Foreskin keratinocyte (primary cell): ENCODE measurements at places on chromosomes 13 and 19.

DNA sequence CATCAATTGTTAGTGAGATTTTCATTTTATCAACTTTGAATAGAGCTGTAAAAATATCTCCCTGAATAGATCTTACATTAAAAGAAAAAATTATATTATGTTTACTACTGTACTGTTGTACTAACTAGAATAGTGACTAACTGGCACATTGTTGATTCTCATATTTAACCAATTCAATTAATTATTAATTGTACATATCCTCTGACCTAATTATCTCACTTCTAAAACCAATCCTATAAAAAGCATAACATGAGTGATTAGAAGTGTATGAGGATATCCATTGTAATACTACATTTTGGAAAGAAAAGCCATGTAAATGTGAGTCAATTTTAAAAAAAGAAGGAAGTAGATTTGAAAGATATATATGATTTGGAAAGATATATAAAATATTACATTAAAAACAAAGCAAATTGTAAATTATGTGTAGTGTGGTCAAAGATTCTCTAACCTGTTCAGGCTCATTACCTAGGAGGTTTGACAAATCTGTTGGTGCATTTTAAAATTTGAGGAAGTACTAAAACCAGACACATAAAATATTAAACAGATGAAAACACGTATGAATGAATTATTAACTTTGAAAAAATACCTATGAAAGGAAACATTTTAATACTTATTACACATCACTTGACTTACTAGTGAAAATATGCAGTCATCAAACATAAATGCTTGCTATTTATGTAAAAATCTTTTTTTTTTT lies 829.8 kb upstream of the SLC10A2 start:
- no peak for DNase-seq

DNA sequence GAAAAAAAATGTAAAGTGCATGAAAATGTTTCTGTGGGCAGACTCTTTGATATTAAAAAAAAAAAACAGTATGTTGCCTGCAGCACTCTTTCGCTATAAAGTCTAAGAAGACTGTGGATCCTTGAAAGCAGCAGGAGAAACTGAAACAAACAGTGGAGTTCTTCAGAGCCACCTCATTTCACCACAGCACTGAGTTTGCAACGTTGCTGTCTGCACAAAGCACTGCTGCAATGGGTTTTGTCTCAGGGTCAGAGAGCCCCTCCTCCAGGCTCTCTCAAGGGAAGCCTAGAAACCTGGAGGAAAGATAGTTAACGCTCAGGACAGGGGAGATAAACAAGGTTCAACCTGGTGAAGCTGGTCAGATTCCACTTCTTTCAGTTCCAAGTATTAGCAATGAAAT lies 248.7 kb downstream of the EFNB2 start:
- no peak for DNase-seq

DNA sequence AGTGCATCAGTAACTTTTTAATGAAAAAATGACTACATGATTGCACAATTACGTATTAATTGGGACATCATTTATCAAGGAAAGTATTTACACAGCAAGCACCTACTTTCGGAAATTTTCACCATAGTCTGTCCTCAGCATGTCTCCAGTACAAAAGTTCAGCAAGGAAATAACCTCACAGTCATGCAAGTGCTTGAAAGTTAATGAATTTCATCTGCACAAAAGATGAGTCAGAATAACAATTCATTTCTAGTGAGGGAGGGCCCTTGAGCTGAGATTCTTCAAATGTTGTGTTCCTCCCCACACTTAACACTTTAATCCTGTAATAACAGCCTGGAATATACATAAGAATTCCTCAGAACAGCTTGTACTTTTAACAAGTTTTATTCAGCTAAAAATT lies 49.0 kb upstream of the OXGR1 start:
- DNase-seq = peak; percentile 18

GRCh38 chr19:18091217-18091608 lies 4.5 kb upstream of the IL12RB1 start:
- no peak for DNase-seq

- no peak for DNase-seq
These were observed 89.9 kb downstream of the STK24 start for GRCh38 chr13:98487016-98487415.

- DNase-seq = no peak
These were observed 530 bp downstream of the MAU2 start for GRCh38 chr19:19321141-19321577.

- DNase-seq = no peak
These were observed 2.9 kb upstream of the IRS2 start for GRCh38 chr13:109789262-109789661.

DNA sequence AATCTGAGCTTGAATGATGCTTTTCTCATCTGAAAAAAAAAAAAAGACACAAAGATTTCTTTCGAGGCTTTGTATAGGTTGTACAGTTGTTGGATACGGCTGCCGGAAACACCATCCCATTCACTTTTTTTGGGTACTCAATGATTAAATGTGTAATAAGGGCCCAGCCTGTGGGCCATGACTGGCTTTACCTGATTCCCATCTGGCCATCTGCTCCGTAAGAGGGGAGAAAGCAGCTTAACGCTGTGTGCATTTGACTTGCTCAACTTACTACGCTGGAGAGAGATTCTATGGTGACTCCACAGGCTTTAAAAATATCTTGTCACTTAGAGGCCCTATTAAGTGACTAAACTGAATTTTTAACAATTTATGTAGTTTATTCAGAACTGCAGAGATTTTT lies 731 bp downstream of the ZNF558 start:
- DNase-seq = no peak

DNA sequence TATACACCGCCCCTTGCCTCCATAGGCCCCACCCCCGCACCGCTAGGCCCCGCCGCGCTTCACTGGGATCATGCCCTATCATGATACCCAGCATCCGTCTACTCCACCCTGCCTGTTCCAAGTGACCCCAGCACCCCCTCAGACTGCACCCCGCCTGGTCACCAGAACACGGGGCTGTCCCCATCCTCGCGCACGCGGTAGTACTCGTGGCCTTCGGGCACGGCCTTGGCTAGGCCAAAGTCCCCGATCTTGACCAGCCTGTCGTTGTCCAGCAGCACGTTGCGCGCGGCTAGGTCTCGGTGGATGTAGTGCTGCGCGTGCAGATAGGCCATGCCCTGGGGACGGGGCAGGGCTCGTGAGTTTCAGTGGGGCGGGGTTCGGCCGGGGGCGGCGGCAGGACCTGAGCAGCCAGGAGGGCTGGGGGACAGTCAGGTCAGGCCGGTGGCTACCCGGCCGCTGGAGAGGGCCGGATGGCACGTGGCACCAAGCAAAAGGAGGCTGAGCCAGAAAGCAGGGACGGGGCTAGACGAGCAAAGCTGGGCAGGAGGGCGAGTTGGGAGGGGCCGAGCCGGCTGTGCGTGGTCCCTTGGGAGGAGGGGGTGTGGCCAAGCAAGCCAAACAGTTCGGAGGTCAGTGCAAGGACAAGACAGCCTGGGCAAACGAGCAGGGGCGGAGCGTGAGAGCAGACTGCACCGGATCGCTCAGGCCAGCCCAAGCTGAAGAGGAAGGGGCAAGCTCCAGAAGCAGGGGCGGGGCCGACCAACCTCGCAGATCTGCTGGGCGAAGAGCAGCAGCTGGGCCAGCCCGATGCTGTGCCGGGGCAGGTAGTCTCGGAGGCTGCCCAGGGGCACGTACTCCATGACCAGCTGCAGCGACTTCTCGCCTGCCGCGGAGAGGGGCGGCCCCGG lies 13.6 kb upstream of the ICAM3 start:
- DNase-seq = no peak

- DNase-seq = no peak
These were observed 28.5 kb downstream of the MEIS3 start for GRCh38 chr19:47390533-47391488.

DNA sequence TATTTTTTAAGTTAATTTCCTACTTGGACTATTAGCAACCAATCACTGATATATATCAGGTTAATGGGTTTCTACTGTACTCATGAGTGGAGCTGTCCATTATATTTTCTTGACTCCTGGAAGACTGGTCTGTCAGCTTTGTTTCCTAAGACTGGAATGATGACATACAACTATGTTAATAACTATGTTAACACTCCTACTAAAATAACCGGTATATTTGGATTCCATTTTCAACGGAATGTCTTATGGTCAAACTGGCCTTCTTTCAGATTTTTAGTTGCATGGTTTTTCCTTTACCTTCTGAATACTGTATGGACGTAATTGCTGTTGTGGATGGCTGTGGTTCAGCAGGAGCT lies 45.8 kb upstream of the GPI start:
- DNase-seq = no peak

- no peak for DNase-seq
These were observed 241.4 kb downstream of the ENOX1 start for GRCh38 chr13:43545317-43545874.

- no peak for DNase-seq
These were observed 819.8 kb downstream of the PCDH9 start for GRCh38 chr13:66410314-66410713.

DNA sequence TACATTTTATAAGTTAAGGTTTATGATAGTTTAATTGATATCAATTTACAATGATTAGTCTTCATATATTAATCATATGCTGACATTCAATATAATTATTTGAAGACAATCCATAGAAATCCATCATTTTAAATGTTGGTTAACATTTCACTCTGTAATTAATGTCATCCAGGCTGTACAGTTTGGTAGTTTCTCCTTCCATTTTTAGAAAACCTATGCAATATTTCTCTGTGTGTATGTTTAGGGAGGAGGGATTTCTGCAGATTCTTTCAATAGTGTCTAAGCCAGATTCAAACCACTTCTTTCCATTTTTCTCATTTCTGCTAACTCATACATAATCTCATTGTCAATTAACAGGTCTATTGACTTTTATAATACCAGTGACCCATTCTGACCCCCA lies 1159.0 kb upstream of the ATXN8OS start:
- no peak for DNase-seq

DNA sequence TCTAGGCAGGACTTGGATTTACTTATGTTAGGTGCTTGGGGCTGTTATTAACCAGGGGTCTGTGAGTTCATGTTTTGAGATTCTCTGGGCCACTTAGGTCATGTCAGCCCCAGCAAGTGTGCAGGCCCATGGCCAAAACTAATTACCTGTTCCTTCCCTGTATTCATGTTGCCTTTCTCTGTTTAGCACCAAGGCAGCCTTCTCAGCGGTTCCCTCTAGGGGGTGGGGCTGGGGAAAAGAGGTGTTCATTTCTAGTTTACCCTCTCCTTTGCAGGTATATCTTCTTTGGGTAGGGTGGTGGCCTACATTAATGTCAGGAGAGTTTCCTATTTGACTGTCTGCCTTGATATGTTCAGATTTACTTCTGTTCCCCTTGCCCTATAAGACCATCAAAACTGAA lies 61.7 kb downstream of the PDS5B start:
- no peak for DNase-seq

- DNase-seq = peak; percentile 96
These were observed 109.7 kb upstream of the KLF12 start for GRCh38 chr13:74243637-74244526.

DNA sequence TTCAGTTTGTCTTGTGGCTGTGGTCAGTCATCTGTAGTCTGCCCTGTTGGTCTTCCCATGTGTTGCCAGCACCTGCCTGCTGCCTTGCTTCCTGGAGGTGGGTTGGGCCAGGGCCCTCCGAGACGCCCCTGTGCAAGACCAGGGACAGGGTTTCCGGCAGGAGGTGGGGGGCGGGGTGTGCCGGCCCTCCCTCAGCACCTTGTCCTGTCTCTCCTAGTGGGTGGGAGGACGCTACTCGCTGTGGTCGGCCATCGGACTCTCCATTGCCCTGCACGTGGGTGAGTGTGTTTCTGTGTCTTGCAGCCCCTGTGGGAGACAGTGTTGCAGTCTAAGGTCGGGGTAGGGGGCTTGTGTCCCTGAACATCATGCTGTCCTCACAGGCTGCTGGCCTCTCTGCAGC lies 11.2 kb upstream of the PDCD2L start:
- DNase-seq = no peak

DNA sequence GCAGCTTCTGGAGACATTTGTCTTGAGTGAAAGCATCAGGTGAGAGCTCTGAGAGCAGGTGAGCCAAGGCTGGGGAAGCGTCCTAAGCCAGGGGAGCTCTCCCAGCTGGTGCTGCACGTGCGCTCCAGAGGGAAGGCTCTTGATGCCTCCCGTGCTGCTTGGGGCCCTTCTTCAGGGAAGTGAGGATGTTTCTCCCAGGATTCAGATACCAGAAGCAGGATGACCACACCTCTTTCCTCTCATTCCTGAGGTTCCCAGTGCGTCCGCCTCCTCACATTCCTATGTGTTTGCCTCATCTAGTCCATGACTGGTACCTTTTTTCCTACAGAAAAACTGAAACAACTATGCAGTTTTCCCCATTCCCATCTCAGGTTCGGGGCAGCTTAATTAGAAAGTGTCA lies 231.0 kb upstream of the IRS2 start:
- peak; percentile 96 for DNase-seq

DNA sequence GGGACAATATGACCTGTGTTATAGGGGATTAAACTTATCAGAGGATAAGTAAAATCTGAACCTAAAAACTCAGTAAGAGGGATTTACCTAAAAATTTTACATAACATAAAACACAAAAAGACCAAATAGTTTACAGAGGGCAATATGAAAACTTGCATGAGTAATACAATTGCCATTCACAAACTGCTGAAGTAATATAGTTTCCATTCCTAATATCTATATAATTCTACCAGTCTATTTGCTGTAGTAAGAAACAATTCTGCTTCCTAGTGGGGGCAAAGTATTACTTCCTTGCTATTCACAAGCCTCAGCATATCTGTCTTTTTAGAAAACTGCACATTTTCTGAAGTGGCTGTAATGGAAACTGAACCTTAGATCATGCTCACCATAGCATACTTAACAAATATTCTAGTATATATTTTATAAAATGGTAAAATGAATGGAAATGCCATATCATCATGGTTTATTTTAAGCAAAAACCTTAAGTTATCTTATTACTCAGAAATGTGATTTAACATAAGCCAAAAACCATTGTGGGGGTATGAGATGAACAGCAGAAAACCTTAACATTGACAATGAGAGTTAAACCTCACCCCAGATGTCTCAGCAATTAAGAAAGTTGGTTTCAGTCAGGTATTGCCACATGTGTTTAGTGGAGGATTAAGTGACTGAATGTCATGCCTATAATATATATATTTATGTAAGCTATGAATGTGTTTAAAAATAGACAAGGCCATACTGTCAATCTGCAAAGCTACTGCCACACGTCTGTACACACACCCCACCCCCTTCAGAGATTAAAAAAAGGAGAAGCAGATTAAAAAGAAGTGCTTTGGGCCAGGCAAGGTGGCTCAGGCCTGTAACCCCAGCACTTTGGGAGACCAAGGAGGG lies 136.8 kb downstream of the MIPEP start:
- DNase-seq = no peak

DNA sequence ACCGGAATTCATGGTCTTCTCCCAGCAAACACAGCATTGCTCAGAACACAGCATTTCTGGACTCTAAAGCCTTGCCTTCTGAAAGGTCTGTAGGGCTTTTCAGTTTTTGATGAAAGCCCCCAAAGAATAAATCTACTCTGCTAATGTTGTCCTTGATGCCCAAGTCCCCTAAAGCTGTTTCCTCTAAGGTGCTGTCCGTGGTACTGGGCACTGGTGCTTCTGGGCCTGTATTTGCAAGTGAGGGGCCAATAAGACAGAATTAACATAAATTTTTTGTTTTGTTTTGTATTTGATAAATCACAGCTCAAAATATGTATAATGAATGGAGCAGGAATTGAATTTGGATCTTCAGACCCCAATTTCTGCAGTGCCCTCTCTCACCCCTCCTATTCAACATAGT lies 12.1 kb upstream of the LGALS13 start:
- DNase-seq = no peak
